ENCODE measurements at places on chromosomes 16 and 17.

DNA sequence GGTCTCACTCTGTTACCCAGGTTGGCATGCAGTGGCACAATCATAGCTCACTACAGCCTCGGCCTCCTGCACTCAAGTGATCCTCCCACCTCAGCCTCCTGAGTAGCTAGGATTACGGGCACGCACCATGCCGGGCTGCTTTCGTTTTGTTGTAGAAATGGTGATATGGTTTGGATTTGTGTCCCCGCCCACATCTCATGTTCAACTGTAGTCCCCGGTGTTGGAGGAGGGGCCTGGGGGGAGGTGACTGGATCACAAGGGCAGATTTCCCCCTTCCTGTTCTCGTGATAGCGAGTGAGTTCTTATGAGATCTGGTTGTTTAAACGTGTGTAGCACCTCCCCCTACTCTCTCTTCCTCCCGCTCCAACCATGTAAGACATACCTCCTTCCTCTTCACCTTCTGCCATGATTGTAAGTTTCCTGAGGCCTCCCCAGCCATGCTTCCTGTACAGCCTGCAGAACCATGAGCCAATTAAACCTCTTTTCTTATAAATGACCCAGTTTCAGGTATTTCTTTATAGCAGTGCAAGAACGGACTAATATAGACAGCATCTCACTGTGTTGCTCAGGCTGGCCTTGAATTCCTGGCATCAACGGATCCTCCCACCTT, 6.0 kb downstream of the PDZD9 start:
- DNase-seq, result no peak

- no peak for DNase-seq
These were observed 20.2 kb downstream of the ABR start for GRCh38 chr17:1159431-1160180.

DNA sequence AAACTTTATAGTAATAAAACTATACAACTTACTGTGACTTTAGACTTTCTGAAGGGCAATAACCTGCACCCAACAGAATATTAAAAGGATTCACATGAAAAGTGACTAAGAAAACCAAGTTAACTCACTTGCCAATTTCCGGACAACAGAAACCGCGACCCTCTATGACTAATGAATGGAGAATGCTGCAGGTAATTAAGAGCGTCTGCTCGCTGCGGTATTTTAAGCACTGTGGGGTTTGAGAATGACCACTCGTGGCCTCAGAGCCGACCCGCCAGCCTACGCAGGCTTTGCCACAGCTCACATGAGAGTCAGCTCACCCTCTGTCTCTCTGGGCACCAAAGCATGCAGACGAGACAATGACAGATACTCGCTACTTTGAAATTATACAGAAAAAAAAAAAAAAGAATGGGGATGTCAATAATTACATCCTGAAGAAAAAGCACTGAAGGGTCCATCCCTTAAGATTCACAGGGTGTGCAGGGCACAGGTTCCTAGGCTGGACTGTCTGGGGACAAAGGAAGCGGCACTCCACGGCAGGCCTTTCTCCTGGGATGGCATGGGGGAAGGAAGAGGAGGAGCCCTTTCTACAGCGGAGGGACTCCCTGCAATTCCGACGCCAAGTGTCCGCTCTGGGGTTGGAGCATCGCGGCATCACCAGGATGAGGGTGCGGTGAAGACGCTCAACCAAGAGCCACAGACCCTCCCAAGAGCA, 35.0 kb downstream of the ZCCHC14 start:
- no peak for DNase-seq

- no peak for DNase-seq
These were observed 57.1 kb downstream of the BRIP1 start for GRCh38 chr17:61806081-61806828.

- no peak for DNase-seq
These were observed 202.4 kb downstream of the C16orf95 start for GRCh38 chr16:87114832-87115231.

GRCh38 chr17:49670002-49670401, 7.9 kb downstream of the SPOP start:
- no peak for DNase-seq

DNA sequence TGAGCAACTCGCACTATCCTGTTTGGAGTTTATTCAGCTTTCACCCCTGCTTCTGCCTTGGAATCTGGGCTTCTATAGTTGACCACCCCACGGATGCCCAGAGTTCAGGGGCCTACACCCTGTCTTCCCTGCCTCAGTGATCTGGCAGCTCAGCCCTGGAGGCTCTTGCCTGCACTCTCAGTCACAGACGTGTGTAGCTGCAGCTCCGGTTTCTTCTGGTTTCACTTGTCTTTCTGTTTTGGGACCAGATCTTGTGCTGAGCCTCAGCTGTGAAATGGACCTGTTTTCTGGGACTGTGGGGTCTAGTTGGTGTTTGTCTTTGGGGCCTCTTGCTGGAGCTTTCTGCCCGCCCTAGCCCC, 5.8 kb downstream of the GPT2 start:
- DNase-seq, result no peak

DNA sequence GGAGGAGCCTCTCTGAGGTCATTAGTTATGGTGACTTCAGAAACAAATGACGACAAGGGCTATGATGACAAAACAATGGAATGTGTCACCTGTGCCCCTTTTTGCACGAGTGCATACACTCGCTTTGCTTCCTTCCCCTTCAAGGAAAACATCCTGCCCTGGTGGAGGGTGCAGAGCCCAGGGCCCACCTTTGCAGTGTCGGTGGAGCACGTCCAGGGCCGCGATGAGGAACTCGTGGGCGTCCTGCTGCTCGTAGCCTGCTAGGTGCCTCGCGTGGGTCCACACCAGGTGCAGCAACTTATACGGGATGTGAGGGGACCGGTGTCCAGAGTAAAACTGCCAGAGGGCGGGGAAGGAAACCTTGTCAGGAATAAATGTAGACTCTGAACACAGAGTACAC, 27.2 kb downstream of the USP22 start:
- no peak for DNase-seq

DNA sequence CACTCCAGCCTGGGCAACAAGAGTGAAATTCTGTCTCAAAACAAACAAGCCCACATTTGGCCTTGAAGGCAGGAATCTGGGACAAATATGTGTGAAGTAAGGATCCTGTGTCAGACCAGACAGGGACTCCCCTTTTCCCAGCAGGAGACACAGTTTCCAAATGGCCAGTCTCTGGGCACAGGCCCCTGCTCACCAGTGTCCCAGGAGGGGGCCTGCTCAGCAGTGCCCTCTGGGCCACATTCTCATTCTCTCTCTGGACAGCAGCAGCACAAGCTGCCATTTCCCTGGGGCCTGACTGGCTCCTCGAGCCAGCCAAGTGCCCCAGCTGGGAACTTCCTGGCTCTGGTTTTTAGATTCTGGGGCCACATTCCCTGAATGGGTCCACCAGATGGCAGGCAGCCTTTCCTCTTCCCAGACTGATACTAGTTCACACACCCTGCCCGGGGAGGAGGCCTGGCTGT, 11.7 kb upstream of the MNT start:
- no peak for DNase-seq

DNA sequence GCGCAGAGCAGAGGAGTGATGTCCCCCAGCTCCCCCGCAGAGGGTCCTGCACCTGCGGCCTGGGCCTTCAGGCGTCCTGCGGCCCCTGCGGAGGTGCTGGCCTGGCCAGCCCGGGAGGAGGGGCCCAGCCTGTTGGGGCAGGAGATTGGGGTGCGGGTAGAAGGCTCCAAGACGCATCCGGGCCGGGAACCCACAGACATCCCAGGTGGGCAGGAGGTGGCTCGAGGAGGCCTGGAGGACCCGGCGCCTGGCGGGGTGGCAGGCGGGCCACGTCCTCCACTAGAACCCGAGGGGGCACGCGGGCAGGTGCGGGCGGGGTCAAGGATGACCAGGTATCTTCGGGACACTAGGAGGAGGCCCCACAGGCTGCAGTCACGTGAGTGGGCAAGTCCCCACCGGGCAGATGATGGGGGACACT, 647 bp upstream of the SECTM1 start:
- DNase-seq, result no peak

GRCh38 chr17:41284043-41284442, 8.5 kb downstream of the KRTAP9-7 start:
- peak; percentile 0 for DNase-seq

- no peak for DNase-seq
These were observed 204.1 kb downstream of the COPRS start for GRCh38 chr17:31654936-31655335.

DNA sequence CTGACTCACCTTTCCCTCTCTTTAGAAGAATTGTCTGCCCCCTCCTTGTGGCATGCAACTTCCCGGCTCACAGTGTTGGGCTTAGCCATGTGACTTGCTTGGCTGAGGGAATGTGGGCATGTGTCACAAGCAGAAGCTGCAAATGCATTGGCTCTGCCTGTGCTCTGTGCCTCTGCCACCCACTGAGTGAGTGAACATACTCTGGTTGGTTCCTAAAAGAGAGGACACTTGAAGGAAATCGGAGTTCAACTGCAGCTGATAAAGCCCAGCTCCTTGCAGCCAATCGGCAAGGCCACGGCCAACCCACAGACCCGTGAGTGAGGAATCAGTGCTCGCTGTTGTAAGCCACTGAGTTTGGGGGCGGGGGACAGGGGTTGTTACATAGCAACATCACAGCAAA, 10.9 kb upstream of the GINS2 start:
- no peak for DNase-seq

DNA sequence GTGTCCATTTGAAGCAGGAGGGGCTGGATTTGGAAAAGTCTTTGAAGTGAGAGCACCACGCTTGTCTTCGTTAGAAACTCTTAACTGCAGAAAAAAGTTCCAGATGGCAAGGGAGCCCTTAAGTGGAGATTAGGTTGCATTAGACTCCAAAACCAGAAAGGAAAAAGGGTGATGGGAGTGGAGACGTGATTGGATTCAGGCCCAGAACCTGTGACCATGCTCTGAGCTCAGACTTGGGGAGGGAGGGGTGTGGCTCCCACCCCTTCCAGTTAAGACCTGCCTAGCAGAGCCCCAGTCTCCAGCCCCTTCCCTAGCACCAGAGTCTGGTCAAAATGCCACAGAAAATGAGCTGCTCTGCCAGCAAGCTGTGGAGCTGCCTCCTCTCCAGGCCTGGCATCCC, 6.4 kb upstream of the LGALS9 start:
- no peak for DNase-seq

DNA sequence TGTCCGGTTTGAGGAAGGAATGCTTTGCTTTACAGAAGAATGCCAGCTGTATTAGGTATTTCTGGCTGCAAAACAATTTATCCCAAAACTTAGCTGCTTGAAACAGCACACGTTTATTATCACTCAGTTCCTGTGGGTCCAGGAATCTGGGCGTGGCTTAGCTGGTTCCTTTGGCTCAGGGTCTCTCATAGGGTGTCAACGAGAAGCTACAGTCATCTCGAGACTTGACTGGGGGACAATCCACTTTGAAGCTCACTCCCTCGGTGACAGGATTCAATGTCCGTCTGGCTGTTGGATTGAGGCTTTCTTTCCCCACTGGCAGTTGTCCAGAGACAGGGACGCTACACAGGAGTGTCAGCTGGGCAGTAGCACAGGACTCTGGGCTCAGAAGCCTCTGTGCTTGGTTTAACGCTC, 9.6 kb upstream of the RHBDF2 start:
- no peak for DNase-seq

DNA sequence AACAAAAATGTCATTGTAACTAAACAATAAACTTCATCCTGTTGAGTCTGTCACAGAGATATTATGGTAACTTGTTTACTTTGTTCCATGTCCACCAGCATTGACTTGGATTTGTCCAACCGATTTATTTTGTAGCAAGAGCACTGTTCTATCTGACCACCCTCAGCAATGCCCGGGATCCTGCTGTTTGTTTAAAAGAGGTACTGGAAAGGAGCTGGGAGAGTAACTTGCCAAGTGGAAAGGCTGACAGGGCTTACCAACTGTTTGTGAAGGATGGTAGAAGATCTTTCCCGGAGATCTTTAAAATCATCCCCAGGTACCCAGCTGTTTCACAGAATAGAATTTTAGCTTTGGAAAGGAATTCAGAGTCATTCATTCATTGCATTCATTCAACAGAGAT, 59.1 kb upstream of the BCAR1 start:
- no peak for DNase-seq

DNA sequence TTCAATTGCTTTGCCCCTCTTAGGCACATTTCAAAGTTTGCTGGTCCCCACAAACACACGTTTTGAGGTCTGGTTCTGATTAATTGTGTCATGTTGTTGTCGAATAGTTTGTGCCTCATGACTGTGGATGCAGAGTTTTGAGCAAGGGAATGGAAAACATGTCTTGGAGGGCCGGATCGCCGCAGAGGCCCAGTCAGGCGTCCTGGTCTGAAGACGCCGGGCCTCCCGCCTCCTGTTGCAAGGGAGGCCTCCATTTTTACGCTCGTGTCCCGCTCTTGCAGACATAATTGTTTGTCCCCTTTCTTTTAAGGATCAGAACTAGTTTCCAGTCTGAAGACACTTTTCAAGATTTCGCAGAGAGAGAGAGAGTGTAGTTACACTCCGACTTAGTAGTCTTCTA, 3.2 kb downstream of the NTN1 start:
- DNase-seq, result no peak

- no peak for DNase-seq
These were observed 118.1 kb downstream of the FTO start for GRCh38 chr16:53821957-53822625.

DNA sequence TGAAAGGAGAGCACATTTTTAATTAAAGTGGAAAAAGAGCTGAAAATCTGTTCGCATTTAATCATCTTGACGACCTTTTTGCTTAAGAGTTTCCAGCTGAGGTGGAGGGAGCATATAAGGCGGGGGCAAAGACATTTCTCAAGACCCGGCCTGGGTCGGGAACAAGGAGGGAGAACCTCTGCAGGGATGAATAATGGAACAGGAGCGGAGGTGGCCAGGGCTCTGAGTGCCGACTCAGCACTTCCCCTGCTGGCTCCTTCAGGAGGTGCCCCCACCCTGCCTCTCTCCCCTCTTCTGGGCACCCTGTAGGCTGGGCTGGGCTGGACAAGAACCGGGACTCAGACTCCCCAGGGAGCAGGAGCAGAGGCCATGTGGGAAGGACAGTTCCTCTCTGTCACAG, 7.9 kb upstream of the NGFR start:
- no peak for DNase-seq

GRCh38 chr17:45290269-45290765, 26.5 kb downstream of the MAP3K14 start:
- DNase-seq, result no peak

DNA sequence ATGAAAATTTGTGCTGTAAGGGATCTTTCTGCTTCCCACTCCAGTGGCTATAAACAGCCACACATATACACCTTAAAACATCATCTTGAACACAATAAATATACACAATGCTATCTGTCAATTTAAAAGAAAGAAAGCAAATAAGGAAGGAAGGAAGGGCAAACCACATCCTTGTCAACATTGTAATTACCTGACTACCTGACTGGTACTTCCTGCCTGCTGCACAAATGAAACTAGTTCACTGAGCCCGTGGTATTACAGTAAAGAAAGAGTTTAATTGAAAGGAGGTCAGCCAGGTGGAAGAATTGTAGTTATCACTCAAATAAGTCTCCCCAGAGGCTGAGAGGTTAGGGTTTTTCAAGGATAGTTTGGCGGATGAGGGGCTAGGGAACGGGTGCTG, 344.4 kb upstream of the ASIC2 start:
- DNase-seq, result no peak

DNA sequence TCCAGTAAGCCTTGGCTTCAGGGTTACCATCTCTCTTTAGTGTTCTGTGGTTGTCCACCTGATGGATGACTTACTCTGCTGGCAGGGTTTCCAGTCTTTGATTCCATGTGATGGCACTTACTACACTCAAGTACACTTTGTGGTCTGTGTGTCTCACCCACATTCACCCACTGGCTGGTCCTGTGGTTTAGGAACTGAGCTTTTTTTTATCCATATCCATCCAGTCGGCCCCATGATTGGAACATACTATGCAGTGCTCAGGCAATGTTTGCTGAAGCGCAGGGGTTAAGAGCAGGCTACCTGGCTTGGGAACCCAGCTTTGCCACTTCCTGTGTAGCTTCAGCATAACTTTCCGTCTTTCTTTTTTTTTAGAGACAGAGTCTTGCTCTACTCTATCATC, 2.8 kb upstream of the FUS start:
- DNase-seq, result no peak
